ENCODE measurements at places on chromosomes 2 and 18.

DNA sequence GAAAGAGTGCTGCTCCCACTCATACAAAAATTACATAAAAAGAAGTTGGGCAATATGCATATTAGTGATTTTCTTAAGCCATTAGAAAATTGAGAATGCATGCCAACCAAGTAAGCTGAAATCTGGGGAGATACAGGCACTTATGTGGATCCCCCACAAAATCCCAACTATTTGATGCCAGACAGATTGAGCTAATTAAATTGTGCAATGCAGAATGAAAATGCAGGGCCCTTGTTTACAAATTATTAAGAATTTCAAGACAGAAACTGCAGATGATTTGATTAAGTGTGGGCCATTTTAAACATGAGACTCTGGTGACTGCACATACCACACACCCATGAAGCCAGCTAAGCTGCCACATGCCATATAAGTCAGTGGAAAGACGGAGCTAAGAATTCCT is 554.5 kb downstream of the CBLN2 start:
- DNase-seq, result no peak

DNA sequence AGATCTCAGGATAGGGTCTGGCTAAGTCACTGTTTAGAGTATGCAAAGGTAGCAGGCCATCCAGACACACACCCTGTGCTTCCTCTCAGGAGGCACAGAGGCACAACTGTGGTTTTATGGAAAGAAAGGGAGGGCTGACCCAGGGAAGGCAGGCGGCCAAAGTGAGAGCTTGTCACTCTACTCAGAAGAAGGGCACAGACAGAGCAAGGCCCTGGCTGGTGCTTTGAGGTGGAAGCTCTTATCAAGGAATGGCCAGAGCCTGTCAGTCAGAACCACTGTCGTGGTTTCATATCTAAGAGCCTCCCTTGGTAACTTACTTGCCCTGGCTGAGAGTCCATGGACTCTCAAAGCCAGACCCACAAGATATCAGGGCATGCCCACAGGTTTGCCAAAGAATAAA is 40.7 kb downstream of the SLC9A2 start:
- DNase-seq, result no peak

GRCh38 chr18:11500153-11501122 is 109.0 kb upstream of the SLC35G4 start:
- no peak for DNase-seq

DNA sequence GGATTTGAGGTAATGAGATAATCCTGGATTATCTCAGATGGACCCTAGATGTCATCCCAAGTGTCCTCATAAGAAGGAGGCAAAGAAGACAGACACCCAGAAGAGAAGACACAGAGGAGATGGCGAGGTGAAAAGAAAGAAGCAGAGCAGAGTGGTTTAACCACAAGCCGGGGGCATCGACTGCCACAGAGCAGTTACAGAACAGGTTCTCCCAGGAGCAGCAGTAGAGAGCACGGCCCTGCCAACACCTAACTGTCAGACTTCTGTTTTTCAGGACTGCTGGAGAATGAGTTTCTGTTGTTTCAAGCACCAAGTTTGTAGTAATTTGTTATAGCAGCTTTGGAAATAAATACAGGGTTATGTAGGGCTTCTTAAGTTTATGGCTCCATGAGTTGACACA is 437.0 kb downstream of the THSD7B start:
- no peak for DNase-seq

DNA sequence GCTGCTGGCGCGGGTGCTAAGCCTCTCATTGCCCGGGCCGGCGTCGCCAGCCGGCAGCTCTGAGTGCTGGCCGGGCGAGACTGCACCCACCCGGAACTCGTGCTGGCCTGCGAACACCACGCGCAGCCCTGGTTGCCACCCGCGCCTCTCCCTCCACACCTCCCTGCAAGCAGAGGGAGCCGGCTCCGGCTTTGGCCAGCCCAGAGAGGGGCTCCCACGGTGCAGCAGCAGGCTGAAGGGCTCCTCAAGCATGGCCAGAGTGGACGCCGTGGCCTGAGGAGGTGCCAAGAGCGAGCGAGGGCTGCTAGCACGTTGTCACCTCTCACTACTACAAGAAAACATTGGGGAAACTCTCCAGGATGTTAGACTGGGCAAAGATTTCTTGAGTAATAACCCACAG is 98.6 kb downstream of the SPIRE1 start:
- no peak for DNase-seq

DNA sequence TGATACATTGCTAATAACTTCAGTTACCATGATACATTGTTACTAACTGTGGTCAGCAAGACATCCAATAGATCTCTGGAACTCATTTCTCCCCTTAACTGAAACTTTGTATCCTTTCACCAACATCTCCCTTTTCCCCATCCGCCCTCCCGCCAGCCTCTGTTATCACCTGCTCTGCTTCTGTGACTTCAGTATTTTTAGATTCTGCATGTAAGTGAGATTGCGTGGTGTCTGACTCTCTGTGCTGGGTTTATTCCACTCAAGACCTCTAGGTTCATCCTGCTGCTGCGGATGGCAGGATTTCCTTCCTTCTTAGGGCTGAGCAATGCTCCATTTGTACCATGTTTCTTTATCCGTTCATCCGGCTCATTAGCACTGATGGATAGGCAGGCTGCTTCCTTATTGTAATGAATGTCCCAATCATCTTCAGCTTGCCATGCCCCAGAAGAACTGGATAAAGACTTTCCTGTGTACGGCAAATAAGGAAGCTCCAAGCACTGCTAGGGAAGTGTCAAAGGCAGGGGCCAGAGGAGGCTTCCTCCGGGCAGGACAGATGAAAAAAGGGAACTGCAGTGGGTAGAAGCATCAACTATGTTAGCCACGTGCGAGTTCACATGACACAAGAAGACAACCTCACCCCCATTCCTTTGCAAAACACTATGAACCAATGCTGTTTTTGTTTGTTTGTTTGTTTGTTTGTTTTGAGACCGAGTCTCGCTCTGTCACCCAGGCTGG is 113.4 kb downstream of the EIPR1 start:
- DNase-seq, result no peak

DNA sequence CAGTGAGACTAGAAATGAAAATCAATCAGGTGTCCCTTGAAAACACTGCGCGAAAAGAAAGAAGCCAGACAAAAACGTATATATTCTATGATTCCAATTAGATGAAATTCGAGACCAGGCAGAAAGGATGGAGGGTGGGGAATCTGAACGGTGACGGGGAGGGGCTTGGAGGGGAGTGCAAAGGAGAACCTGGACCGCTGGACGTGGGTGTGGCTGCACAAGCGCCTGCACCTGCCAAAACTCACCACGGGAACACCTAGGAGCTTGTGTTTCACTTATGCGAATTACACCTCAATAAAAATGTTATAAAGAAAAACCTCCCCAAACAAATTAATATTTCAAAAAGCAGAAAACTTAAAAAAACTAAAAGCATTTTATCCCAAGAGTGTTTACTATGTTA is 21.9 kb downstream of the THAP4 start:
- no peak for DNase-seq

- no peak for DNase-seq
These were observed 148.5 kb downstream of the MGAT5 start for GRCh38 chr2:134402410-134402809.

DNA sequence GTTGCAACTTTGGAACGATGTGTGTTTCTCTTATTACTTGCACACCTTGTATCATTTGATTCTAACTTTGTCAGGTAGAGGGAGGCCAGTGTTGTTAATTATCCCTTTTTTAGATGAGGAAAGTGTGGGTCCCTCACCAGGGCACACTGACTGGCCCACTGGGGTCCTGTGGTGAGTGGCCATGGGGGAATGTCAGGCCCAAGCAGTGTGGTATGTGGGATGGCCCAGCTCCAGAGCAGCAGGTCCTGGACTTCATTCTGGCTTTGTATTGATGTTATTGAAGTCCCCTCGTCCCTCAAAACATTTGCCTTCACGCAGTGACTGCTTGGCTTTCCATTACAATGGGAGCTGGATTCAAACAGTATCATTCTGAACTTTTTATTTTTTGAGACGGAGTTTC is 11.7 kb downstream of the NCK2 start:
- no peak for DNase-seq

- no peak for DNase-seq
These were observed 277.5 kb upstream of the DDX18 start for GRCh38 chr2:117537032-117537431.

DNA sequence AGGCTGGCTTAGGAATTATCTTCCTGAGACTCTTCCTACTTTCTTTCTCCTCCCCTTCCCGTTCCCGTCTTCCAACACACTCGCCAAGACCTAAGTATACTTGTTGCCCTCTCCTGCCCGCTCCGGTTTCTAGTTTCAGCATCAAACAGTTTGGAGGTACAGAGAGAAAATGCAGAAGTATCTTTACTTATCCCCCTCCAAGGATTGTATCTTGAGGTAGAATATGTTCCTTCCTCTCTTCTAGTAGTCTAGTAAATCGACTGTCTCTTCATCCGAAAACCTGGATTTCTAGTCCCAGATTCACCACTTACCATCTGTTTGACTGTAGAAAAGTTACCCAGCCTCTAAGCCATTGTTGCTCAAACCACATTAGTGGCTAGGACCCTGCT is 755 bp downstream of the EIF4E2 start:
- DNase-seq, result no peak

GRCh38 chr2:32290000-32290339 is 12.3 kb downstream of the YIPF4 start:
- no peak for DNase-seq

Measured in CD4-positive, alpha-beta T cell treated with Interleukin-10 for 1 hour (primary cell).